Activated CD8-positive, alpha-beta memory T cell treated with anti-CD3 and anti-CD28 coated beads for 48 hours (primary cell): ENCODE measurements at places on chromosomes 12 and 14.

DNA sequence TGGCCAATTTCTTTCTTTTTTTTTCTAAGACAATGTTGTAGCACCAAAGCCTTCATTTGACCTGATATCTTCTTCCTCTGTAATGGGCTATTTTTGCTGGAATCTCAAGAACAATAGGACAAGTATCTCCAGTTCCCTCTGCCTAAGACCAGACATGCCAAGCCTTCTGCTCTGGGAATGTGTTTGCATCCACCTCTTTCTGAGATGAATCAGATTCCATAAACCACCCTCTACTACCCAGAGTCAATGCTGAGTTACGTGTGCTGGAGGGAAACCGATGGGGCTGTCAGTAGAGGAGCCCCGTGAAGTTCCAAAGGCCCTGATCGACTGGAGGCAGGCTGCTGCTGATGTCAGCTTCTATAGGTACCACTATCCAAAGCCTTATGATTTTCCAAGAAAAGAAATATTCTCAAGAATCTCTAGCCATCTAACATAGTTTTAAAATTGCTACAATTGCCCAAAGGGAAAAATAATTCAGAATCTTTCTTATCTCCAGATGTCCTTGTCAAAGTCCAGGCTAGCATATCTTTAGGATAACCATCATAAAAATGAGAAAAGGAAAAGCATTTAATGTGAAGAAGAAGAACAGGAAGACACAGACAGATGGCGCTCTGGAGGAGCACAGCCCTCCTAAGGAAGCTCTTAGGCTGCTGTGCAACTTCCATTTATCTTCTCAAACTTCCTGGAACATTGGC lies 101.9 kb downstream of the SLC8A3 start:
- no peak for DNase-seq

- no peak for DNase-seq
Measured at GRCh38 chr14:90093942-90094595, 32.3 kb downstream of the KCNK13 start.

GRCh38 chr12:55633151-55633550 lies 3.5 kb upstream of the OR10P1 start:
- no peak for DNase-seq

GRCh38 chr14:105647784-105648608 lies 121.6 kb downstream of the TMEM121 start:
- no peak for DNase-seq

GRCh38 chr12:13067322-13067721 lies 23.1 kb downstream of the FAM234B start:
- DNase-seq: no peak

DNA sequence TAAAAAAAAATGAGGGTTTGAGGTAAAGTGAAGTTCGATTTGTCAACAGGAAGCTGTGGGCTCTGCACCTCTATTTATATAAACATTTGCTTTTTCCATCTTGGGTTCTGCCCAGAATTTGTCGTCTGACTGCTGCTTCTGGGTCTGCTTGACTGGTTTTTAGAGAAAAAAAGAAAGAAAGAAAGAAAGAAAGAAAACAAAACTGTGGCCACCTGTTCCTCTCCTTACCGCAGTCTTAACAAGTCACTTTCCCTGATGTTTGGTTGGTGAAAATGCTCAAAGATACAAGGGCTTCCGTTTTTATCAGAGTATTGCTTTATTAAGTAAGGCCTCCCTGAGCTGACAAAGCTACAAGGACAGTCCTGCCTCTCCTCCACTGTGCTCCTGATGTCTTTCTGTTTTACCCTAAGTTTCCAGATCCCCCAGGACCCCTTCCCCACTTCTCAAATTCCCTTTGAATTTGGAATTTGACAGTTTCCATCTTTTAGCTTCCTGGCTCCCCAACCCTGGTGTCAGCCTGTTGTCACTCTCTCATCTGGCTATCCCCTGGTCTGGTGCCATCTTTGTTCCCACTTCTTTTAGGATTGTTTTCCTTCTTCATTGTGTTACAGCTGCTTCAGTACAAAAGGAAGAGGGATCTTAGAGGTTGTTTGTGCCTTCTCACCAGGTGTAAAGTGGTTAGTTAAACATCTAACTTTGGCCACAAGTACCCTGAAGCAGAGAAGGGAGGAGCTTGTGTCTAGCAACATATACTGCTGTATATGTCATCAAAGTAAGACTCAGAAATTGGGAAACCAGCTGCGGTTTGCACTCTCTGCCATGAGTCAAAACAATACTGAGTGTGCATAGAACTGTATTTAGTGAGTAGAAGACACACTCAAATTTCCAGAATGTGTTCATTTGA lies 18.0 kb downstream of the MFAP5 start:
- DNase-seq: no peak

GRCh38 chr12:113373969-113374368 lies 15.6 kb downstream of the PLBD2 start:
- no peak for DNase-seq

DNA sequence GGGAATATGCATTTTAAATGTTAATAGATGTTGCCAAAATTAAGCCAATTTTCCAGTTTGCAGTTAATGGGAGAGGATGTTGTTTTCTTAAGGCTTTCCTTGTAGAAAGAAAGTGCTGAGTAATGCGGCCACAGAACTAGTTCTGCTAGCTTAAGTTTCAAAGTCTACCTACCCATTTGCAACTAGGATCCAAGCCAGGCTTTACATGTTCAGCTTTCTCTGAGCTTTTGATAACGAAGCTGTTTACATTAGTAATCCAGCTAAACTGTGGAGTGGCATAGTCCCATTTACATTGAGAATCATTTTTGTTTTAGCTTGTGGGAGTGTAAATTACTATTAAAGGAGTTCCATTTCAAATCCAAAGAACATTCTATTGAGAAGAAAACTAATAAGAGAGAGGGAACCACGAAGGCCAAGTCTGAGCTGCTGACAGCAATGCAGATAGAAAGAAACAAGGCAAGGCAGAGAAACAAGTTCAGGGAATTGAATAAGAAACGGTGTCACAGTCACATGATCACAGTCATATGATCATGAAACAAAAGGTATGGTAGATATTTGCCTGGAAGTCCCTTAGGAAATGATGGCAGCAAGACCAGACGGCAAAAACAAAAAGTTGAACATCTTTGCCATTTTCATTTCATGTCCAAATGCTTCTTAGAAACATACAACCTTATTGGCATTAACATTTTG lies 274.9 kb downstream of the PAWR start:
- DNase-seq: no peak

DNA sequence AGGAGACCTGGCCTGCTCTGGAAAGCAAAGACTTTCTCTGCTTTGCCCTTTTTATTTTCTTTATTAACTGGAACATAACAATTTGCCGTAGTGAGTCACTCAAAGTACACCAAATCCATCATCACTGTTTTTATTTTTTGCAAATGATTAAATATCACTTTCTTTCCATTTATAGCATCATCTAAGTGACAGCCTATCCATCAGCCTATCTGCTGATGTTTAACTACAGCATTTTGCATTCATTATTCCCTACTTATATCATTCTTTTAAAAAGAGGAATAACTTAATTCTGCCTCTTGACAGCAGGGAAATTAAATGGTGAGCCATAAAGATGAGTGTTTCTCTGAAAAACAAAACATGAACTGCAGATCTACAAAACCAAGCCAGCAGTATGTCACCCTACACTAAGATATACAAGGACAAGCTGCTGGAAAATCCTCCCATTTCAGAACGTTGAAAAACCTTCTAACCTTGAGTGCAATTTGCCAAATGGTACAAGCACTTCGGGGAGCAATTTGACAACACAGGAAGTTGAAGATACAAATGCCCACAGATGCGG lies 821.3 kb upstream of the TMEM132C start:
- no peak for DNase-seq

DNA sequence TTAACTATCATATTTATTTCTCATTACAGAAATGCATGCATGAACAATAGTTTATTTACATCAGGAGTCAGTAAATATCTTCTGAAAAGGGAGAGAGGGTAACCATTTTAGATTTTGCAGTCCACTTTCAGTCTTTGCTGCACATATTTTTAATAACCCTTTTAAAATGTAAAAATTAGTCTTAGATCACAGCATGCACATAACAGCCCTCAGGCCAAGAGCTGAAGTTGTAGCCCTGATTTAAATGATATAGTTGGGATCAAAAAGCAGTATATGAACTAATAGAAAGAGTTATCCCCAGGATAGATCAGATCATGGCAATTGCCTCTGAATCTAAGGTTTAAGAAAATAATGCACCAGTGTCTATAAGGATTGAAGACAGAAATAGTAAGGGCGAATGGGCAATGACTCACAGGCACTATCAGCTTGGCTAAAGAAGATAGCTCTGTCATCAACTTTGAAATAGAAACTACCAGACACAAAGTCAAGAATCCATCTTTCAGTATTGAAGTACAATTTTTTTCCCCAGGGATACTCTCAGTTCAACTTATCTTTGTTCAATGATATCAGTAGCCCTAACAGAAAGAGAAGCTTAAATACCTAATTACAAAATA lies 13.1 kb upstream of the CLEC7A start:
- no peak for DNase-seq
